ENCODE measurements at places on chromosomes 4 and X.

GRCh38 chr4:118206627-118207026 is 146.2 kb downstream of the PRSS12 start:
- DNase-seq: no peak

- DNase-seq: no peak
Observed at GRCh38 chr4:169439244-169439643, 168.5 kb upstream of the SH3RF1 start.

- DNase-seq: no peak
Observed at GRCh38 chrX:42149765-42150164, 226.4 kb upstream of the CASK start.

- no peak for DNase-seq
Observed at GRCh38 chr4:143939528-143939927, 34.2 kb upstream of the GYPE start.

DNA sequence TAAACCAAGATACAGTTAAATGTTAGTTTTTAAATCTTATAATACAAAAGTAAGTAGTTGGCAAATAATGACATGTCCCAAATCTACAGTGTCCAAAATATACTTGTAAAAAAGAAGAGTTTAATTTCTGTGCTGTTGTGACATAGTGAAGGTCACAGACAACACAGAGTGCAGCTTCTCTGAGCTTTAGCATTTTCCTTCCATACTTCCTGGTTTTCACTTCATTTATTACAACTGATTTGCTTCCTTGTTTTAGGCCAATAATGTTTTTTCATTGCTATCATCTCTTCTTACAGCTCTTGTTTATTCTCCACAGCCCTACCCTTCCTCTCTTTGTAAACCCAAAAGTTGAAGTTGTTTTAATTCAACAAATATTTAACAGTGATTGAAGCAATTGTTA is 132.4 kb upstream of the TET2 start:
- peak; percentile 3 for DNase-seq

GRCh38 chr4:79682161-79682560 is 274.1 kb upstream of the GK2 start:
- no peak for DNase-seq

DNA sequence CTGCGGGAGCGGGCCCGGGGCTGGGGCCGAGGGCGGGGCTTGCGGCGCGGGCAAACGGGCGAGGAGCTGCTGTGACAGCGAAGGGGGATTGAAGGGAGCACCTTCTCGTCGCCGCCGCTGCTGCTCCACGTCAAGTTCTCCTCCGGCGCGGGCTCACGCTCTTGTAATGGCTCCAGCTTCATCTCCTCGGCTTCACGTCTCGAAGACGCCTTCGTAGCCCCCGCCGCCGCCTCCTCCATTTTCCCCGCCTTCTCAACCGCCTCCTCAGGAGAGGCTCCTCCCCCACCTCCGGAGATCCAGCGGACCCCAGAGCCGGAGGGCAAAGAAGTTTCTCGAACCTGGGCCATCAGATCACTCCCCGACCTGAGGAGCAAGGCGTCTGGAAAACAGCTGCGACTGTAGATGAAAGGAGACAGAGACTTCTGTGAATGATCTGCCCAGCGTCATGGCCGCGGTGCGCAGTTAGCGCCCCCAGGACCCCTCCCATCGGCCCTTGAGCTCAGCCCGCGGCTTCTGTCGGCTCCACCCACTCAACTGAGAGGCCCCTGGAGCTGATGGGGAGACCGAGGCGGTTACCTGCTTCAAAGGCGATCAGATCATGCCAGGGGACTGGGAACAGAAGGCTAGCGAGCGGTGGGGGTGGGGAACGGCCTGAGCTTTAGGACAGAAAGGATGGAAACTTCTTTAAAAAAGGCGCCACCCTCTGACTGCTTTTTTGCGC is 895 bp downstream of the USP51 start:
- DNase-seq: peak; percentile 49

DNA sequence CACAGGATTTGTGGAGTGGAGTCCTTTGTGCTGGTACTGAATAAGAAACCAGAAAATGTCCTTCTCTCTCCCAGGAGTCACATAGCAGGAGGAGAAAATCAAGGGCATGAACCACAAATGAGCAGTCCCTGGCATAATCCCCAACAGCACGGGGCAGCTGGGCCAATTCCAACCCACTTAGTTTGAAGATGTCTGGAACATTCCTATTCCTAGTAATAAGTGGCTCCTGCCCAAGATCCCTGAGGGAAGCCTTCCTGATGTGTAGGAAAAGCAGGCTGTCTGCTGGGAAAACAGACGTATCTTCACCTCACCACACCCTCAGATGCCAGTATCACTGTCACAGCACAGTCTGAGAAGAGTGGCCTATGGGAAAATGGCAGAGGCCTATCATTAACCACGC is 182.8 kb upstream of the MAP3K15 start:
- DNase-seq: no peak

DNA sequence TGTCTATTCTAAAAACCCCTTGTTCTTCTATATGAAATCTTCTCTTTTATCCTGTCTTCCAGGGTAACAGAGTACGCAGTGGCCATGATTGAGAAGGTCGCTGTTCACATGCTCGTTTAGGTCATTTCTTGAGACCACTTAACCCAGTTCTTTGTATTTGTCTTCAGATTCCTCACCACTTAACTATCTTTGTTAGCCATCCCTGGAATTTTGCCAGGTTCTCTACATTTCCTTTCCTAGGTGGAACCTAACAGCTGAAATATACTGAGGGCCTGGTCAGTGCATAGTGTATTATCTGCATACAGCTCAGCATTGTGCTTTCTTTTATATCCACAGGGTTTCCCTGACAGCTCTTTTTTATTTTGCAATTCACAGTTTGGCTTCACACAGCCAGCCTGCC is 148.9 kb upstream of the GALNT7 start:
- DNase-seq: no peak

DNA sequence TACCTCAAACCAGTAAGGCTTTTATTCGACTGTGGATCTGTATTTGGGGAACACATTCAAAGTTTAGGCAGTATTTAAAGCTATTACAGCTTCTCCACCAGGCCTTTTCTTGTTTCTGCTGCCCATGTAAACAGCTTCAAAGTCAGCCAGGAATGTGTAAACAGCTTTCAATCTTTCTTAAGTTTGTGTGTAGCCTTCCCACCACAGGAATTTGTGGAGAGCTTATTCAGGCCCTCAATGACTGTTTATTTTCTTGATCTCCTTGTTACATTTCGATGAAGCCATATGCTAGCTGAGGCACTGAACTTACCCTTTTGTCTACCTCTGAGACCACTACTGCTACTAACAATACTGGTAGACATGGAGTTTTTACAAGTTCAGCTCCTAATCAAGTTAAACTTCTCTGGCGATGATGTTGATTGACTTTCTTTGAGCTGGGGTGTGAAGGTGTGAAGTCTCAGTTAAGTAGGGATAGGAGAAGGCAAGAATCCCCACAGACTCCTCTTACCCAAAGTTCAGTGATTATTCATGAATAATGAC is 72.6 kb downstream of the NWD2 start:
- DNase-seq: no peak

DNA sequence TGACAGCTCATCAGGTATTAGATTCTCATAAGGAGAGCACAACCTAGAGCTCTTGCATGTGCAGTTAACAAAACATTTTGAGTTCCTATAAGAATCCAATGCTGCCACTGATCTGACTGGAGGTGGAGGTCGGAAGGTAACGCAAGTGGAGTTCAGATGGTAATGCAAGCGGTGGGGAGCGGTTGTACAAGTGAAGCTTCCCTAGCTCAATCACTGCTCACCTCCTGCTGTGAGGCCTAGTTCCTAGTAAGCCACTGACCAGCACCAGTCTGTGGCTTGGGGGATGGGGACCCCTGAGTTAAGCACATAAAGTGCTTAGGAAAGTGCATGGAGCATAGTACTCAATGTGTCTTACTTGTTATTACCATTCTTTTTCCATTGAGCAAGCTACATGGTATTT is 983.2 kb upstream of the IGFBP7 start:
- no peak for DNase-seq

DNA sequence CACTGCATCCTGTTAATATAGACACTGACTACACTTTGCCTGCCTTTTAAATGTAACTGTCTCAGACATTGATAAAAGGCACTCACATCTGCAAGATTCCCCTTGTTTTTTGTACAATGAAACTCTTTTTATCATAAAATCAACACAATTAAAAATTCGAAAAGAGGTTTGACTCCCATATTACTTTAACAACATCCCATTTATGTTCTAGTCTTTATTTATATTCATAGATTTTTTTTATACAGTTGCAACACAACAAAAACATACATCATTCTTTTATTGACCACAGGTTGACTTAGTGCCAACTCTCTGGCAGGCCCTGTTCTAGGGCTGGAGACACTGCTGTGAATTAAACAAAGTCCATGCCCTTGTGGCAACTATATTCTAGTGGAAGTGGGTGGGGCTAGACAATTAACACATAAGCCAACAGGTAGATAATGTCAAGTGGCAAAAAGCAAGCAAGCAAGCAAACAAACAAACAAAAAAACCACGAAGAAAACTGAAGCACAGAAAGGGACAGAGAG is 36.8 kb downstream of the ANK2 start:
- no peak for DNase-seq

GRCh38 chrX:11261260-11261659 is 32.0 kb upstream of the AMELX start:
- DNase-seq: no peak

- no peak for DNase-seq
Observed at GRCh38 chr4:175035905-175036304, 117.7 kb downstream of the ADAM29 start.

DNA sequence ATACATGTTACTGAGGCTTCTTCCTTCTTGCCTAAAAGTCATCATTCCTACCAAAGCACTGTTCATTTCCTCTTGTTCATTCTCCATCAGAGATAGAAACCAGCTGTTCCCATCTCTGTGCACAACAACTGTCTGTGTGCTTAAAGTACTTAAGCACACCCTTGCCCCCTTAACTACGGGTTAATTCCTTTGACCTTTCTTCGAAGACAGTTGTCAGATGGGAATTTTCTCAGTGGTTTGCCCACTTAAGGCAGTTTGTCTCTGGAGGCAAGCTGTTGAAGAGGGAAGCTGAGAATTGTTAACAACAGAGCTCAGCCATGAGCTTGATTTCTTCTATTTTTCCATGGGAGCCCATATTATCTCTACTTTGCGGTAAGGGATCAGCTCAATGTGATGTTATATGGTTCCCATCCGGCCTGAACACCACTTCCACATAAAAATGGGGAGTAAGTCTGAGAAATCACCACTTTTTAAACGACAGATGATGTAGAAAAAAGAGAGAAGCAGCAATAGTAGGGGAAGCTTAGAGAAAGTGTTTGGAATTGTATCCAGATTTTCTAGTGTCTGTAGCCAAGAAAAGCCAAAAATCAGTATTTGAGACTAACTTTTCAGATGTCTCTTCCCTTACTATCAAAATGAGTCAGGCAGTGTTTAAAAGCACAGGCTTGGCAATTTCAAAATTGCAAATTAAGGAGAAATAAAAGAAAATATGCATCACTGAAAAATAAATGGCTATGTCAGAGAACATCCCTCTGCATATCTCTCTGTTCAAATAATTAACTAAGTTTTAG is 194.4 kb downstream of the SLIT2 start:
- no peak for DNase-seq

DNA sequence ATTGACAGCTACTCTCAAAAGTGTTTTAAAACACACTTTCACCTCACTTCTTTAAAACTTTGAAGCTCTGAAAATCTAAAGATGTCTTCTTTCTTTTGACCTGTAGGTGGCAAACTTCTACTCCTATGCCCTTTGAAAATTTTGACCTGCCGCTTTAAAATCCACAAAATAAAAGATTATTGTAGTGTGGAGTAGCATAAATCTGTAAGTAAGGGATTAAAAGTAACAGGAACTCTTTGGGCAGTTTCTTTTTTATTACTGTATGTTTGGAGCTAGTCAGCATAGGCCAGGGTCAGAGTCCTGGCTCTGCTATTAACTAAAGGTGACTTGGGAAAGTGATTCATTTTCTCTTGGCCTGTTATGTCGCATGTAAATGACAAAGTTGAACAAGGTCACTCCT is 25.5 kb downstream of the BBS12 start:
- peak; percentile 64 for DNase-seq

GRCh38 chrX:155148724-155149537 is 67.3 kb upstream of the VBP1 start:
- peak; percentile 25 for DNase-seq

DNA sequence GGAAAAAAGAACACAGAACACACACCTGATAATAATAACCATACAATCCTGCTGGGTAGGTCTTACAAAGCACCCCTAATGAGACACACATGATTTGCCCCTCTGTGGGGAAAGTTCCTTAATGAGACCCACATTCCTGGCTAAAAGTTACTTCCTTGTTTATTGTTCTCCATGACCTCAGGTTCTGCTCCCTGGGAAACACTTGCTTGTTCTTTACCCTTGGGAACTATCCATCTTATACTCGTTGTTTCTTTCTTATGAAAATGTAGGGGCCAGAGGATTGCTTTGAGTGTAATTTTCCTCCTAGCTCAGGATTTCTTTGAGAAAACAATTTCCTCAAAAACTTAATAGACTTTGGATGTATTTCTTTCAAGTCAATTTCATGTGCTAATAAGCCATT is 52.1 kb upstream of the PCDH10 start:
- DNase-seq: no peak

- DNase-seq: no peak
Observed at GRCh38 chr4:102778720-102779119, 18.0 kb upstream of the MANBA start.

GRCh38 chr4:96012687-96013086 is 172.8 kb downstream of the PDHA2 start:
- DNase-seq: no peak

DNA sequence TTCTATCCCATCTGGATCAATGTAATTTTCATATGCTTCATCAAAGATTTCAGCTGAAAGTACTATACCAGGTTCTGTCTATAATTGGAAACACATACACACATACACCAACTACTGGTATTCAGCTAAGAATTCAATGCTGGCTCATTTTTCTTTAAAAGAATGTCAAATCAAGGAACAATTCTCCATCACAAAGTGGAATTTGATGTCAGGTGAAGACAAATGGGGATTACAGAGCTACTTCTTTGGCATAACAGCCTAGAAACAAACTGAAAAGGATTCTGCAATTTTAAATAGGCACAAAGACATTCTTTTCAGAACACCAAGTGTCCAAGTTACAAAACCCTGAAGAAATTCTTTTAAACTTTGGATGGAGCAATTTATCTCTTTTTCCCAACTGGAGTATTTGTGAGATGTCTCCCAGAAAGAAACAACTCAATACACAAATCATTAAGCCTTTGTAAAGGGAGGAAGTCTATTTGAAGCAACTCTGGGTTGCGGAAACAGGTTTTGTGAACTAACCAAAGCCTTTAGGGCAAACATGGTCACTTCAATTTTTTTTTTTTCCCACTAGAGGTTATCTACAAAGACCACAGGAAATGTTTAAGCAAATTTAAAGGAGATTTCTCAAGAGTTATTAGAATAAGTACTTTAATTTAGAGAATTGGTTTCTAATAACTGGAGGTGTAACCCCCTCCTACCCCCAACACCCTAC is 1.9 kb upstream of the FAM9C start:
- DNase-seq: no peak

GRCh38 chr4:109953556-109953955 is 40.9 kb downstream of the EGF start:
- DNase-seq: no peak

DNA sequence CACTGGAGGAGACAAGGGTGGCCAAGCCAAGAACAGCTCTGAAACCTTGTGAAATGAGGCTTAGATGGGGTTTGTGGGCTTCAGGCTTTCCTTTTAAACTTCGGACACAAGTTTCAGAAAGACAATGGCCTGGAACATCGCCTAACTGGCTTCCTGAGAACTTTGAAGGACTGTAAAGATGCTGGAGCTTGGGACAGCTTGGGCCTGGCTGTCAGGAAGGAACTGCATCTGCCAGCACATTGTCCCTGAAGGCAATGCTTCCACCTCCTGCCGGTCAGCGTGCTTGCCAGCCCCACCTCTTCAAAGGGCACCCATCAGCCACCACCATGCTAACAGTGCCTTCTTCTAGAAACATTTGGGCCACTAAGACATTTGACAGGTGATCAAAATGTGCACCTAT is 107.9 kb downstream of the DRD5 start:
- DNase-seq: no peak
